ENCODE measurements at places on chromosomes 11 and 22. TPM values are rescaled to one million over a fixed set of nuclear protein-coding genes. Genes with fewer than 3 reads are reported as not detected.

The TSSK2 gene
- 0.29 TPM for total RNA-seq

The TLCD5 gene
- total RNA-seq: 0.10 TPM

The EFCAB6 gene
- total RNA-seq: not detected

The NRGN gene
- total RNA-seq: 614 TPM

The ALDH3B2 gene
- not detected for total RNA-seq

DNA sequence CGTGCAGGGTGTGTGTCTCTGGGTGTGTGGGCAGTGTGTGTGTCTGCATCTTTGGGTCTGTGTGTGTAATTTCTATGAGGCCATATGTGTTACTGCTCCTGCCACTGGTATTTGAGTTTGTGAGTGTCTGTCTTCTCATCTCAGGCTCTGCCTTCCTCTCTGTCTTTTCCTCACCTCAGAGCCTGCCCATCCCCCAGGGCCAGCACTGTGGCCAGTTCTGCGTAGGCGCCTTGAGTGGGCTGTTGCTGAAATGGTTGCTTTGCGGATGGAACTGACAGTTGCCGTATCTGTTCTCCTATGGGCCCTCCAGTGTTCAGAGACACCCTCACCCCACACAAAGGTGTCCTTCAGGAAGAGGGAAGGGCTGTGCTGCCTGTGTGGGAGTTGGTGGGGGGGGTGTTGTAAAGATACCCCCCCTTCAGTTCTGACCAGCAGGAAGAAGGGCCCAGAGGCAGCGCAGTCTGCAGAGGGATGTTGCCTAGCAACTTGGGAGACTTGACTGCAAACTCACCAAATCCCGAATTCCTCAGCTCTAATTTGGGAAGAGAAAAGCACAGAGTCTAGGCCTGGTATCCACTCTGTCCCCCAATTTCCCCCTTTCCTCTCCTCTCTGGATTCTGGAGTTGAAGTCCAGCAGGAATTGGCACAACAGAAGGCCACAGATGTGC is 2.0 kb upstream of the NRGN start:
- H3K36me3 ChIP-seq: no peaks in the 10 kb centered on the region
- DNase-seq: no peak
- no peak overlapping the region for H3K27ac ChIP-seq
- H3K4me3 ChIP-seq: no peak overlapping the region

DNA sequence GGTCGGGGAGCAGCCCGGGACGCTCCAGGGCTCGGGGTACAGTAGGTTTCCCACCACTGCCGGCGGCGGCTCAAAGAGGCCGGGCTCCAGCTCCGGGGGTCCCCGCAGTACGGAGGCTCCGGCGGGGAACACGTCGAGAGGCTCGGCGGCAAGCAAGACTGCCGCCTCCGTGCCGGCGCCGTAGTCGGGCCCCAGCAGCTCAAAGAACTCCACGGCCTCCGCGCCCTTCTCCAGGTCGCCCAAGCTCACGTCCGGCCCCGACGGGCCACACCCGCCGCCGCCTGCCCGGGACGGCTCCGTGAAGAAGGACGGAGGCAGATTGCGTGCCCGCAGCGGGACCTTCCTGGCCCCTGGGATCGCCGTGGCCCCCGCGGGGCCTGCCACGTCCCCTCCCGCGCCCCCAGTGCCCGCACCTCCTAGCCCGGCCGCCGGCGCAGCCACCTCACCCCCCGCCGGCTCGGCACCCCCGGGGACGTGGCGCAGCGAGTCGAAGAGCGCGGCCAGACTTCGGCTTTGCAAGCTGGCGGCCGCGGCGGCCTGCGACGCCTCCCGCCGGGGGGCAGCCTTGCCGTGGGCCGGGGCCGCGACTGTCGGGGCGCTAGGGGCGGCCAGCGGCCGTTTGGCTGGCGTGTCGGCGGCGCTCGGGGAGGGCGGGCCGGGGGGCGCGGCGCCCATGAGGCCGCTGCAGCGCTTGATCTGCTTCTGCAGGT is 775 bp downstream of the FAM181B start:
- no peak overlapping the region for H3K27ac ChIP-seq
- peaks cover 82% of the 10 kb centered on the region for H3K27me3 ChIP-seq
- peaks cover 7% of the 10 kb centered on the region for H3K36me3 ChIP-seq
- no peak for DNase-seq

GRCh38 chr22:24156913-24157821 is 24.1 kb upstream of the SUSD2 start:
- peak overlapping the region; percentile 94 for H3K4me3 ChIP-seq
- no peaks in the 10 kb centered on the region for H3K27me3 ChIP-seq
- H3K36me3 ChIP-seq: no peaks in the 10 kb centered on the region
- H3K27ac ChIP-seq: peak overlapping the region; percentile 86
- peaks cover 60% of the 10 kb centered on the region for H3K4me1 ChIP-seq

DNA sequence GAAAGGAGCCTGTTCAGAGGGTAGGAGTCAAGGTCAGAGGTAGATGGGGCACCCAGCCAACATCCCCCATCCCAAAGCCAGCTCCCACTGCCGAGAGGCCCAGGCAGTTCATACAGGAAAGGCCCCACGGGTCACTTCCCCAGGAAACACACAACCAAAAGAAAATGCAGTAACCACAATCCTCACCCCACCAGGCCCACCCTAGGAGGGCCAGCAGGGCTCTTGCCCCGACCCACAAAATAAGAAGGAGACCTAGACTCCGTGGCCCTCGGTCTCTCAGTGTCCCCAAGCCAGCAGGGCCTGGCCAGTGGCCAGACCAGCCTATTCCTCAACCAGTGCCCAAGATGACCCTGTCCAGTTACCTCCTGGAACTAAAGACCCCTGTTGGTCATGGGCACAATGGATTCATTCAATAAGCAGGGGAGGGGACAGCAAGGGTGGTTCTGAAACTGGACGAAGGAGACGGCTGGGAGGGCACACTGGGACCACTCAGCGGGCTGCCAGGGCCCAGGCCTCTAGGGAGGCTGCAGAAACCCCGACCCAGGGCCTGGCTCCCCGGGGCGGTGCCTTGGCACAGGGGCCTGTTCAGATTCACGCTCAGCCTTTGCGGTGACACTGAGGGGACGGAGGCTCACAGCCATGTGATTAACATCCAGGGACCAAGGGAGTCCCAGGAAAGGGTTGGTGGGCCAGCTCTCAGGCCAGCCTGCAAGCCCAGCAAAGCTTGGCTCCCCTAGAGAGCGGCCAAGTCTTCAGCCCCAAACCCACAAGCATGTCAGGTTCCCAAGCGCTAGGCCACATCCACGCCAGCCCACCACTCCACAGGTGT is 5.5 kb downstream of the RAB3IL1 start:
- H3K4me1 ChIP-seq: peaks cover 5% of the 10 kb centered on the region
- DNase-seq: no peak
- no peaks in the 10 kb centered on the region for H3K36me3 ChIP-seq
- no peak overlapping the region for H3K27ac ChIP-seq
- peaks cover 43% of the 10 kb centered on the region for H3K27me3 ChIP-seq

GRCh38 chr11:30451626-30452025 is 128.7 kb downstream of the ARL14EP start:
- no peak for DNase-seq
- H3K36me3 ChIP-seq: no peaks in the 10 kb centered on the region
- H3K4me3 ChIP-seq: no peak overlapping the region
- no peaks in the 10 kb centered on the region for H3K4me1 ChIP-seq

GRCh38 chr22:49957826-49958365 is 2.7 kb upstream of the PIM3 start:
- no peak for DNase-seq
- H3K36me3 ChIP-seq: no peaks in the 10 kb centered on the region
- peak overlapping the region; percentile 21 for H3K27ac ChIP-seq
- no peak overlapping the region for H3K4me3 ChIP-seq
- H3K27me3 ChIP-seq: no peaks in the 10 kb centered on the region
- H3K4me1 ChIP-seq: peaks cover 14% of the 10 kb centered on the region

DNA sequence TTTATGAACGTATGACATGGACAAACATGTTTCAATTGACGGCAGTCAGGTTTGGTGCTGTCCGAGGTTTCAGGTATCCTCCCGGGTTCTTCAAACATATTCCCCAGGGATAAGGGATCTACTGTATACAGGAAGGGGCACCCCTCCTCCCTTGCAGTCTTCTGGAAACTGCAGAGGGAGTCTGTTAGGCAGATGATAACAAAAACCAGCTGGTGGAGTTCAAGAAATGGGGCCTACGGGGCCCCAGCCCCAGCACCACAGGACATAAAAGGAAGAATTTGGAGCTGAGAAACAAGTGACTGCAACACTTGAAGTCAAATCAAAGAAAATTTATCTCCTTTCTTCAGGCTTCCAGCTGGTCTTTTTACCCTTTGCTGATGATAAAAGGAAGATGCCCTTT is 32.1 kb downstream of the SNU13 start:
- H3K4me1 ChIP-seq: peaks cover 2% of the 10 kb centered on the region
- no peak for DNase-seq
- no peaks in the 10 kb centered on the region for H3K27me3 ChIP-seq
- no peak overlapping the region for H3K4me3 ChIP-seq

DNA sequence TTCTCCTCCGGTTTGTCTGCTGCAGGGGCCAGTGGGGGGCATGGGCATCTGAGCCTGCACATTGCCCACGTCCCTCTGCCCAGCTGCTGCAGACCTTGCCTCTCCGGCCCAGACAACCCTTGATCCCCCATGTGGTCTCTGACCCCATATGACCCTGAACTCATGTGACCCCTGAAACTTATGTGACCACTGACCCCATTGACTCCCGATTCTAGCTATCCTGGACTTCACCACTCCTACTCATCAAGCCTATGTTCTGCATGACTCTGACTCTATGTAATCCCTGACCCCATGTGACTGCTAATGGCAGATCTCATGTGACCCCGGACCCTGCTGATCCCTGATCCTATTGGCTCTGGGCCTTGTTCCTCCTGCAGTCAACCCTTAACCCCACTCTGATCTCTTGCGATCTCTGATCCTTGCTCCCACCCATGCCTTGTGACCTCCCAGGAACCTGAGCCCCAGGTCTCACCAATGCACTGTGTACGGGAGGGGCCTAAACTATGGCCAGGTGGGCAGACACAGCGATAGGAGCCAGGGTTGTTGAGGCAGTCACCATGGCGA is 5.7 kb downstream of the LTBP3 start:
- H3K36me3 ChIP-seq: peaks cover 5% of the 10 kb centered on the region
- H3K4me3 ChIP-seq: peak overlapping the region; percentile 76
- H3K4me1 ChIP-seq: peaks cover 59% of the 10 kb centered on the region
- DNase-seq: no peak
- no peaks in the 10 kb centered on the region for H3K27me3 ChIP-seq

All from T-helper 17 cell (primary cell).